ENCODE measurements at places on chromosomes 1 and 21.

GRCh38 chr1:1784933-1785332 lies 6.7 kb upstream of the NADK start:
- H3K27ac ChIP-seq, result peak overlapping the region; percentile 6
- DNase-seq, result no peak
- H3K36me3 ChIP-seq, result peaks cover 36% of the 10 kb centered on the region
- H3K27me3 ChIP-seq, result no peaks in the 10 kb centered on the region
- H3K4me3 ChIP-seq, result no peak overlapping the region

GRCh38 chr1:33242652-33243051 lies 13.6 kb upstream of the ZNF362 start:
- no peak overlapping the region for H3K27ac ChIP-seq
- H3K27me3 ChIP-seq, result no peaks in the 10 kb centered on the region
- H3K4me3 ChIP-seq, result no peak overlapping the region
- H3K36me3 ChIP-seq, result no peaks in the 10 kb centered on the region

GRCh38 chr1:3019516-3020051 lies 1.7 kb upstream of the ACTRT2 start:
- H3K36me3 ChIP-seq, result no peaks in the 10 kb centered on the region
- no peak overlapping the region for H3K4me3 ChIP-seq
- no peak for DNase-seq
- no peaks in the 10 kb centered on the region for H3K4me1 ChIP-seq
- H3K27ac ChIP-seq, result no peak overlapping the region
- no peaks in the 10 kb centered on the region for H3K27me3 ChIP-seq

- DNase-seq, result no peak
- no peak overlapping the region for H3K4me3 ChIP-seq
- H3K27ac ChIP-seq, result no peak overlapping the region
These were observed 1.5 kb upstream of the PALMD start for GRCh38 chr1:99644279-99645004.

- no peak overlapping the region for H3K4me3 ChIP-seq
- no peak for DNase-seq
- H3K27me3 ChIP-seq, result no peaks in the 10 kb centered on the region
- no peaks in the 10 kb centered on the region for H3K36me3 ChIP-seq
- H3K4me1 ChIP-seq, result no peaks in the 10 kb centered on the region
These were observed 34.6 kb upstream of the APOBEC4 start for GRCh38 chr1:183687546-183688304.

- DNase-seq, result no peak
- no peak overlapping the region for H3K4me3 ChIP-seq
- H3K27ac ChIP-seq, result no peak overlapping the region
- H3K4me1 ChIP-seq, result no peaks in the 10 kb centered on the region
- H3K36me3 ChIP-seq, result no peaks in the 10 kb centered on the region
These were observed 36.9 kb downstream of the MYOM3 start for GRCh38 chr1:24074817-24075589.

DNA sequence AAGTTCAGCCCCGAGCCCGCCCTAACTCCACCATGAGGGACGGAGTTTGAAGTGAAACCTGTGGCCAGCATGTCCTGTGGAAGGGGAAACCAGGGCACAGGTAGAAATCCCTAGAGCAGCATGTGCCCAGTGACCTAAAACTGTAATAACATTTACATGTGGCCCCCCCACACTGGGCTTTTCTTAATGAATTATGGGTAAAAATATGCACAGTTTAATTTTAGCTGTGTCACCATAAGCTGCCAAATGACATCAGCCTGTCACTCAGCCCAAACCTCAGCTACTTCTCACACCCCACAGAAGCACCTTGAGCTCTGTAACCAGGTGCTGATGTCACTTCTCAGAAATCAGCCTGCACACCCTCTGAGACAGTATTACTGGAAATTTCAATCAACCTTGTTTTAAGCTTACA lies 50.0 kb upstream of the SLC19A1 start:
- no peak overlapping the region for H3K4me3 ChIP-seq
- H3K4me1 ChIP-seq, result no peaks in the 10 kb centered on the region
- no peaks in the 10 kb centered on the region for H3K27me3 ChIP-seq
- no peaks in the 10 kb centered on the region for H3K36me3 ChIP-seq

GRCh38 chr1:85611856-85612255 lies 31.3 kb downstream of the CCN1 start:
- no peaks in the 10 kb centered on the region for H3K36me3 ChIP-seq
- H3K4me1 ChIP-seq, result peaks cover 22% of the 10 kb centered on the region
- DNase-seq, result no peak
- H3K4me3 ChIP-seq, result no peak overlapping the region

DNA sequence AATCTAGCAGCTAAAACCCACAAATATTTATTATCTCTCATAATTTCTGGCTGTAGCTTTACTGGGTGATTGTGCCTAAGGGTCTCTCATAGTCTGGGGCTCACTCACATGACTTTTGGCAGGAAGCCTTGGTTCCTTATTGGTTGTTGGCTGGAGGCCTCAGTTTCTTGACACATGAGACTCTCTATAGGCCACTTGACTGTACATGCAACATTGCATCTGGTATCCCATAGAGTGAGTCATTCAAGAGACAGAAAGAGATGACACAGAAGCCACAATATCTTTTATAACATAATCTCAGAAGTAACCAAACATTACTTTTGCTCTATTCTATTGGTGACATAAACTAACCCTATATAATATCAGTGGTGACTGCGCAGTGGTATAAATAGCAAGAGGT lies 128.5 kb upstream of the HNRNPU start:
- no peak overlapping the region for H3K4me3 ChIP-seq
- no peak overlapping the region for H3K27ac ChIP-seq
- no peaks in the 10 kb centered on the region for H3K36me3 ChIP-seq
- no peaks in the 10 kb centered on the region for H3K27me3 ChIP-seq

DNA sequence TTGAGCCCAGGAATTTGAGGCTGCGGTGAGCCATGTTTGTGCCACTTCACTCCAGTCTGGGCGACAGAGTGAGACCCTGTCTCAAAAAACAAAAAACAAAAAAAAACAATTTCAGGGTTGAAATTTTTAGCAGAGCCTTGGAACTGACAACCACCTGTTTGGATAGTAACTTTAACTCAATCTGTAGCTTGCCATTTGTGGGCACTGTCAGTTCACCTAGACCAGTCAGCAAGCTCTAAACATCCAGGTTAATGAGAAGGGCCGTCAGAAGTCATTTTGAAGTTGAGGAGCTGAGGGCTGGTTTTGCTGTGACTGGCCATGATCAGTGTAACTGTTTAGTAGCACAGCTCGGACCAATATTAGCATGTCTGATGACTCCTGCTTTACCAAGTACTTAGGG lies 8.4 kb downstream of the TRAPPC10 start:
- H3K36me3 ChIP-seq, result no peaks in the 10 kb centered on the region
- DNase-seq, result no peak
- peaks cover 14% of the 10 kb centered on the region for H3K4me1 ChIP-seq
- no peak overlapping the region for H3K4me3 ChIP-seq
- no peak overlapping the region for H3K27ac ChIP-seq

GRCh38 chr1:85847356-85847755 lies 139.1 kb upstream of the ZNHIT6 start:
- no peaks in the 10 kb centered on the region for H3K4me1 ChIP-seq
- no peak overlapping the region for H3K4me3 ChIP-seq
- no peaks in the 10 kb centered on the region for H3K36me3 ChIP-seq
- no peak overlapping the region for H3K27ac ChIP-seq

GRCh38 chr1:230682882-230683610 lies 30.9 kb downstream of the AGT start:
- DNase-seq, result no peak
- H3K27me3 ChIP-seq, result no peaks in the 10 kb centered on the region
- peak overlapping the region; percentile 33 for H3K27ac ChIP-seq
- peaks cover 25% of the 10 kb centered on the region for H3K4me1 ChIP-seq
- peaks cover 35% of the 10 kb centered on the region for H3K36me3 ChIP-seq

- no peaks in the 10 kb centered on the region for H3K27me3 ChIP-seq
- H3K4me1 ChIP-seq, result peaks cover 20% of the 10 kb centered on the region
- no peaks in the 10 kb centered on the region for H3K36me3 ChIP-seq
- peak; percentile 85 for DNase-seq
- peak overlapping the region; percentile 66 for H3K4me3 ChIP-seq
These were observed 16.7 kb upstream of the LYST start for GRCh38 chr1:235883261-235883927.

DNA sequence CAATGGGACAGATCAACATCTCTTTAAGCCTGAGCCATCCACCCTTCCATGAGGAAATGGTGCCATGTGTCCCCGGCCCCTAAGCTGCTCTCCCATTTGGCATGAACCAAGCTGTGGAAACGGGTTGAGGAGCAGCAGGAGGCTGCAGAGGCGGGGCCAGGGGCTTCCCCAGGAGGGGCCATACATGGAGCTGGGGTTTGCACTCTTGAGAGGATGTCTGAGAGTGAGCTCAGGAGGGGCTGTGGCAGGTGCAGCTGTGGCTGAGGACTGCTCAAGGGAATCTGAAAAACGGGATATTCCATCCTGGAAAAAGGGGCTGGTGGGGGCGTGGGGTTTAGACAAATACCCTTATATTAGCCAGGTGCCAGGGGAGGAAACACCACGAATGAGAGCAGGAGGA lies 7.1 kb upstream of the CLEC20A start:
- DNase-seq, result no peak
- no peaks in the 10 kb centered on the region for H3K36me3 ChIP-seq
- H3K4me1 ChIP-seq, result no peaks in the 10 kb centered on the region
- H3K4me3 ChIP-seq, result no peak overlapping the region
- no peak overlapping the region for H3K27ac ChIP-seq
- no peaks in the 10 kb centered on the region for H3K27me3 ChIP-seq

- DNase-seq, result no peak
- H3K27ac ChIP-seq, result no peak overlapping the region
- no peaks in the 10 kb centered on the region for H3K36me3 ChIP-seq
These were observed 3.8 kb upstream of the HES3 start for GRCh38 chr1:6239950-6240768.

GRCh38 chr1:7482077-7482476 lies 289.0 kb upstream of the VAMP3 start:
- H3K27ac ChIP-seq, result no peak overlapping the region
- DNase-seq, result no peak
- no peaks in the 10 kb centered on the region for H3K27me3 ChIP-seq
- H3K4me3 ChIP-seq, result no peak overlapping the region

DNA sequence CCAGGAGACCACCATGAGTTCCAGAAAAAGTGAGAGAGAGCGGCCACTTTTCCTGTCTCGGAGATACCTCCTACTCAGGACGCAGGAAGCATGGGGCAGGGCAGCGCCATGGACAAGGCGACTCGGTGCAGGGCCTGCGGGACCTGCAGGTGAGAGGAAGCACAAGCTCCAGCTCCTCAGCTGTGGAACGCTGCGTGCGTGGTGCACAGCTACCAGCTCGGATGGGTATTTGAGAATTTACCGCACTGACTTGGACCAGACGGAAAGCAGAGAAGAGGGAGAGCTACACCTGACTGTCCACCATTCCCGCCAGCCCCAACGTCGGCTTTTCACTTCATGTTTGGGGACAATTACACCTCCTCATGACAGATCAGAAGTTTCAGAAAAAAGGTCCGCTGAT lies 8.2 kb upstream of the CDK11A start:
- no peak overlapping the region for H3K27ac ChIP-seq
- H3K36me3 ChIP-seq, result peaks cover 11% of the 10 kb centered on the region
- H3K27me3 ChIP-seq, result no peaks in the 10 kb centered on the region
- no peaks in the 10 kb centered on the region for H3K4me1 ChIP-seq

GRCh38 chr1:97668945-97669344 lies 251.9 kb downstream of the DPYD start:
- DNase-seq, result no peak
- no peak overlapping the region for H3K4me3 ChIP-seq
- no peaks in the 10 kb centered on the region for H3K4me1 ChIP-seq

DNA sequence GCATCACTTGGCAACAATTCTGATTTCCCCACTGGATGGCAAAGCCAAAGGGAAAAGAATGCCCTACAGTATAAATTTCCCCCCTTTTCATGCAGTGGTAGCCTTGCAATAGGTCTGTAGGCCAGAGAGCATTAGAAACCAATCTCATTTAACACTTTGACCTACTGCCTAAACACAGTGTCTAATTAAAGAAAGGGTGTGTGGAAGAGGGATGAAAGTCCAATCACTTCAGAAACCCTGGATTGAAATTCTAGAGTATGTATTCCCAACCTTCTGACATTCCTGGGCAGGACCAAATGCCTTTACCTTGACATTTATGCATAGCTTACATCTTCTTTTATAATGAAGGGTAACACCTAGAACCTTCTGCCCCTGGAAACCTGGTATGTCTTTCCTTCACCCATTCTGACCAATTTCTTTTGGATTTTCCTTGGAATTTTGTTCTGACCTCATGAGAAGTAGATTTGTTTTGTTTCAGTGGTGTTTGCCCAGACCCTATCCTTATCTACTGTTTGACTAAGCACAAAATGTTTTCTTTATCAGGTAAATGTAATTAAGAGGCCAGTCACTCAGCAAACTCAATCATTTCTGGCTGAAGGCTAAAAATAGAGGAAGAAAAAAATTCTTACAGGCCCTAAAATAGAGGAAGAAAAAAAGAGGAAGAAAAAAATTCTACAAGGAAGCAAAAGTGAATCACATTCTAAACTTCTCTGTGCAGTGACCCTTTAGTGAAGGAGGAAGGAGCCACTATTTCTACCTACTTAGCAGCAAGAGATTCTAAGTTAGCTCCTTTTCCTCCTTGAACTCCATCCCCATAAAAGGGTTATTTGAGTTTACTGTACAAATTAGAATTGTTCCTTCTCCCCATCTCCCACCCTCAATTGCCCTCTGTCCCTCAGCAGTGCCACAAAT lies 129.5 kb upstream of the DSCAM start:
- no peaks in the 10 kb centered on the region for H3K36me3 ChIP-seq
- H3K27ac ChIP-seq, result no peak overlapping the region
- H3K4me3 ChIP-seq, result no peak overlapping the region
- H3K4me1 ChIP-seq, result no peaks in the 10 kb centered on the region
- H3K27me3 ChIP-seq, result no peaks in the 10 kb centered on the region

GRCh38 chr21:44919111-44919912 lies 1.4 kb downstream of the ITGB2 start:
- no peaks in the 10 kb centered on the region for H3K27me3 ChIP-seq
- H3K4me1 ChIP-seq, result no peaks in the 10 kb centered on the region
- DNase-seq, result no peak
- no peaks in the 10 kb centered on the region for H3K36me3 ChIP-seq
- peak overlapping the region; percentile 63 for H3K4me3 ChIP-seq
- no peak overlapping the region for H3K27ac ChIP-seq

- H3K27ac ChIP-seq, result no peak overlapping the region
- H3K27me3 ChIP-seq, result no peaks in the 10 kb centered on the region
- peaks cover 42% of the 10 kb centered on the region for H3K4me1 ChIP-seq
- DNase-seq, result no peak
- H3K36me3 ChIP-seq, result no peaks in the 10 kb centered on the region
These were observed 37.2 kb downstream of the GNB1 start for GRCh38 chr1:1853593-1854257.

DNA sequence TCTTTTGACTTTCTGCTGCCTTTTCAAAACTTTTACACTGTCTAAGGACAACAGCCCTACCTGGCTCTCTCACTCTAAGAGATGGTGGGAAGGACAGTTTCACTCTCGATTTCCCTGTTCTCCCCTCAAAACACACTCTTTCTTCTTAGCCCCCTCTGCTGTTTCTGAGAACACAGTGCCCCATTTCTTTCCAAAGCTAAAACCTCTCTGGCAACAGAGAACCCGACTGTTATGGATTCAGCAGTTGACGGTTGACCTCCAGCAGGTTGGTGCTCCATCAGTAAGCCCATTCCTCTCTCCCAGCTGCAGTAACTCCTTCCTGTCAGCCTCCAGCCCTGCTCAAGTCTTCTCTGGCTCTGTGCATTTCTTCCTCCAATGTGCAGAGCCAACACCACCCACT lies 88.2 kb upstream of the ABCD3 start:
- peaks cover 44% of the 10 kb centered on the region for H3K4me1 ChIP-seq
- no peaks in the 10 kb centered on the region for H3K27me3 ChIP-seq
- H3K4me3 ChIP-seq, result no peak overlapping the region
- DNase-seq, result no peak
- H3K36me3 ChIP-seq, result no peaks in the 10 kb centered on the region
- H3K27ac ChIP-seq, result no peak overlapping the region
